ENCODE measurements at places on chromosomes 6 and 20.

GRCh38 chr6:291697-292505, at the start of gene DUSP22:
TSS of gene DUSP22 (plus strand) at chr6:292487. CDS start at chr6:292540, 53 bp downstream.
- peak; percentile 56 for DNase-seq

GRCh38 chr6:7201732-7202541, 94.2 kb downstream of the RREB1 start:
- DNase-seq: no peak

DNA sequence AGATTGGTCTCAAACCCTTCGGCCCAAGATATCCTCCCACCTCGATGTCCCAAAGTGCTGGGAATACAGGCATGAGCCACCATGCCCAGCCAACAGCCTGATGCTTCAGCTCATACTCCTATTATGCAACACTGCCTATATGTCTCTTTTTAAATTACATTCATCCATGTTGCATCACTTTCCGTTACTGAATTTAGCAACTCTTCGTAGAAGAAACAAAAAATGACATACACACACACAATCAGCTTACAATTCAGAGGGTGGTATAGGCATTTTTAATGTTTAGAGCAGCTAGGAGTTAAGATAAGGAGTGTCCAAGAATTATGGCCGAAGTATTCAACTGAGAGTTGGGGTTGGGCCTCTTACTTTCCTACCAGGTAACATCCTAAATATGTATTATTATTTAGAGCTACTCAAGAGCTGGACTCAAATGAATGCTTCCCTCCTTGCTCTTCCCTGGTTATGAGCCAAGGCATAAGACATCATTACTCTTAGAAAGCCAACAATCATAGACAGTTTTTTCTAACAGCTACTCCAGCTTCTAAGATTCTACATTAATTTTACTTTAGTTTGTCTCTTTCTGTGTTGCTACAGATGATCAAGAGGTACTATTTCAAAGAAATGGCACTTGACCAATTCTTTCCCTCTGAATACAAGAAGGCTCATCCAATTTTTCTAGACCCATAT, 62.0 kb upstream of the BMP5 start:
- DNase-seq: no peak

GRCh38 chr6:93679836-93680235, 260.5 kb upstream of the EPHA7 start:
- DNase-seq: no peak

GRCh38 chr6:164178679-164179332, 764.3 kb downstream of the QKI start:
- DNase-seq: no peak

DNA sequence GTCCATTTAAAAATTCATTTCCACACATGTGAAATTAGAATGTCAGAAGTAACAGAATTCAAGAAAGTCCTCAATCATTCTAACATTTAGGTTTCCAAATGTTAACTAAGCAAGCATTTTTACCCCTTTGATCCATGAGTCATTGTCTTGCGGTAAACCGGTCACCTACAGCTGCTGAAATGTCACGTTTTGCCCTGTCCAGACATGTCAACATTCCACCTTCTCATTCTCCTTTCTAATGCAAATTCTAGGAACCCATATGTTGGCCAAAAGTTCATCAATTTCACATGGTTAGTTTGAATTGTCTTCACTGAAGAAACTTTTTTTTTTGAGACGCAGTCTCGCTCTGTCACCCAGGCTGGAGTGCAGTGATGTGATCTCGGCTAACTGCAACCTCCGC, 117.2 kb downstream of the IPCEF1 start:
- DNase-seq: no peak

DNA sequence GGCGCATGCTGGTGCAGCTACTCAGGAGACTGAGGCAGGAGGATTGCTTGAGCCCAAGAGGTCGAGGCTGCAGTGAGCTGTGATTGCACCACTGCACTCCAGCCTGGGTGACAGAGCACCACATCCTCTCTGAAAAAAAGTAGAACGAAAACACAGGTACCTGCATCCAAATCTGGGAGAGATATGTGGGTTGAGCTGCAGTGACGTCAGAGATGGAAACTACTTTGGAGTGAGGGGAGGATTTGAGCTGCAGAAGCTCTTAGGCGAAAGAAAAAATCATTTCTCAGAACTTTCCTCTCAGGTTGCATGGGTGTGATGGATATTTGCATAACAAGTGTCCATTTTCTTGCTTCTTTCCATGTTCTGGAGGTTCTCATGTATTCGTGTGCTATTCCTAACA, 4.0 kb upstream of the TULP1 start:
- DNase-seq: no peak

DNA sequence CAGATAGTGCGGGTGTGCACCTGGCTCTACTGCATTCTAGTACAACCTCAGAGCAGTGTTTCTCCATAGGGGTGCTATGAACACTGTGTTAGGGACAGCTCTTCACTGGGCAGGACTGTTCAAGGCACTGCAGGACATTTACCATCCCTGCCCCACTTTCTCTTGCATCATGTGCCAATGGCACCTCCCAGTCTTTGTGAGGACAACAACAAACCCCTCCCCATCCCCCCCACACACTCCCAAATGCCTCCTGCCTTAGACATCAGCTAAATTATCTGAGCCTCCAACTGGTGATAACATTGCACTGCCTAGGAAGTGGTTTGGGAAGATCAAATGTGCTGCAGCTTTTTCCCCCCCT, 98.9 kb downstream of the FYN start:
- DNase-seq: no peak

DNA sequence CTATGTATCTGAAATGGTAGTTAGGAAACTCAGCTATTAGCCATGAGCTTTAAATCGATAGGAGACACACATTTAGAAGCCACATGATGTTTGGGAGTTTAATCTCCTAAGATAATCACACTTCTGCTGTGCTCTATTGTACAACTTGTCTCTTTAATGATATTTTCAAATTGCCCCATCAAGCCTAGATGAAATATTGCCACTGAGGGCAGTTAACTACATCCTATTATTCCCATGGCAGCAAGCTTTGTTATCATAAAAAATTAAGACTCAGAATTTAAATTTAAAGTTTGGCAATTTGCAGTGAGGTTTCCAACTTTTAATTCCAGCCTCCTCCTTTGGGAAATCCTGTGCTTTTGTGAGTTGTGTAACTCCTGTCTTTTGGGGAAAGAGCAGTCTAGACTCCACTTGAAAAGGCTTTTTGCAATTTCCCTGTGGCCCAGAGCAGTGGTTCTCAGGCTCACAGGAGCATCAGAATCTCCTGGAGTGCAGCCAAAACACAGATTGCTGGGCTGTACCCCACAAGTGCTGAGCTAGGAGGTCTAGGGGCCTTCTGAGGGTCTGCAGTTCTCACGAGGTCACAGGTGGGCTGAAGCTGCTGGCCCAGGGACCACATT, 792.4 kb downstream of the QKI start:
- DNase-seq: no peak

GRCh38 chr20:63791497-63792156, 39.4 kb downstream of the ZBTB46 start:
- no peak for DNase-seq

GRCh38 chr20:42080956-42081355, 462.8 kb upstream of the CHD6 start:
- no peak for DNase-seq

GRCh38 chr20:13119583-13119982, 101.5 kb upstream of the ISM1 start:
- DNase-seq: no peak

DNA sequence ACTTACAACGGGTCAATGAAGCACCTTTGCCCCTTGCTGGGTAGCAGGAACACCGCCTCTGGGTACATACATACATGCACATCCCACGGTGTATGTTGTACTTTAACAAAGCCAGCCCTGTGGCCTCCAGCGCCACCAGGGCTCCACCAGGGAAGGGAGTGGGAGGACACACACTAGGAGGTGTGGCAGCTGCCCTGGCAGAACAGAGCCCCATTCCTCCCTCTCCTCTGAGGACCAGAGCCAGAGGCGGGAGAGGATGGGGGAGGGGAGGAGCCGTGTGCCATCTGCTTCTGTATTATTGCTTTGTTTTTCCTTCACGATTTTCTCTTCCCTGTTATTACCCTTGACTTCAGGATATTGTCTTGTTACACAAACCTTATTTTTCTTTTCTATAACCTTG, 105.8 kb upstream of the TRAF3IP2 start:
- no peak for DNase-seq

DNA sequence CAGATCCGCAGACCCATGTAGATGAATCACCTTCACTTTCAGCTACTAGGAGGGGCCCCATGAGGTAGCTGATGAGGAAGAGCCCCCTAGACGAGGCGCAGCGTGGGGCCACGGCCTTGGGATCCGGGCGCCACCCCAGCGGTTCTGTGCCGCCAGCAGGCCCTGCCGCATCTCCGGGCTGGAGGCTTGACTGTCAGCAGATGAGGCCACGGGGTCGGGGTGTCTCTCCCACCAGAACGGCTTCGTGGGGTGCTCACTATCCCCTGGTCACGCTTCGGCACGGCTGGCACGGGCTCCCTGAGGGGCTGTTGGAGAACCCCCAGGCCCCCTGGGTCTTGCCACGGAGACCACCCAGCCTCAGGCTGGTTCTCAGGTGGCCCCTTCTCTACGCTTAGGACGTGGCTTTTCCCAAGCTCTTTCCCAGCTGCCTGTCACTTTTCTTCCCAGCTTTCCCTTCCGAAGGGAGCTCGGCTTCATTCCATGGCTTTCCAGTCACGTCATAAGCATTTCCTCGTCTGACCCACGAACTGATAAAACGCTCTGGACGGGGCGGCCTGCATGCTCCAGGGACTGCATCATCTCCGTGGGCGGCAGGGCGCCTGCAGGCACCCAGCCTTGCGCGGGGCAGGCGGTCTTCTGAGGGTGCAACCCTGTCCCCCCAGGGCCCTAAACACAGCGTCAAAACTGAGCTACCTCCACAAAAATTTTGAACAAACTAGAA, 85.9 kb downstream of the THBS2 start:
- DNase-seq: no peak

Data from stimulated activated CD4-positive, alpha-beta T cell treated with anti-CD3 and anti-CD28 coated beads, Interleukin-1b, Interleukin-23, amount 100 ng/mL, for 24 hours (primary cell).